ENCODE measurements at places on chromosomes 5 and 9. TPM values are rescaled to one million over a fixed set of nuclear protein-coding genes. Genes with fewer than 3 reads are reported as not detected.
A peak's percentile ranks its signal among the peaks of the same experiment; 100 is the strongest.

- no peak overlapping the region for H3K27ac ChIP-seq
- DNase-seq = no peak
- no peaks in the 10 kb centered on the region for H3K36me3 ChIP-seq
- H3K4me3 ChIP-seq = no peak overlapping the region
- no peaks in the 10 kb centered on the region for H3K4me1 ChIP-seq
These were observed 108.7 kb downstream of the MAST4 start for GRCh38 chr5:66704790-66705425.

SPAAR gene
- total RNA-seq = 6.3 TPM

DNA sequence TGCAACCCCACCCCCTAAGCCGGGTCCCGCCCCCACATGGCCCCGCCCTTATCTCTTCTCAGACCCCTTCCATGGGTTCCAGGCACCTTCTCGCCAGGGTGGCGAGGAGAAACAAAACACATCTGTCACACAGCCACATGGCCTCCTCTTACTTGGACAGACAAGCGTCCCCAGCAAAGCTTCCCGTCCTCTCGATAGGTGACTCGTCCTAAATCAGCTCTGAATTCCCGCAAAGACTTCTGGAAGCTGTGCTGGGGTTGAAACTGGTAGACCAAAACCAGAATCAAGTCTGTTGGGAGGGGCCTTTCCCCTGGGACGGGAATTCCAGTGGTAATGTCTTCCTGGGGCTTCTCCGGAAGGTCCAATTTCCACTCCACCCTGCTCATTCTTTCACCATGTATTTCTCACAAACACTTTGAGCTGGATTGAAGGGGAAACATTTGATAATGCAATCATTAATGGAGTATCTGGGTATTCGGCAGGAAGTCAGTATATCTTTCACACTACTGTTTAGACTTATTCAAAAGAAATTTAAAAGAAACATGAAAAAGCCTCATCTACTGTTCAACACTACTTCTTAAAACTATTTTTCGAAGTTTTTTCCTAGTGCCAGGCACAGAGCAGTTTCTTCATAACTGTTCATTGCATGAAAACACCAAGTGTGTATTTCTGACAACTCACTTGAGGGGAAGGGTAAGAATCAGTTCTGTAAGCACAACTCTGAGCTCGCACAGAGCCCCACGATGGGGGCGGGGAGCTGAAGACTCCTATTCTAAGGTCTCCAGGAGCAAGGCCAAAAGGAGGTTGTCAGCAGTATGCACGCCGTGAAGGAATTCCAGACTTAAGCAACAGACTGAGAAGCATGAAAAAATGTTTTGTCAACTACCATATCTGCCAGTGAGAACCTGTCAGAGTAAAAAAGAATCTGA lies 644 bp upstream of the CTNNAL1 start:
- no peak for DNase-seq
- peak overlapping the region; percentile 94 for H3K27ac ChIP-seq
- H3K4me3 ChIP-seq = peak overlapping the region; percentile 73

DNA sequence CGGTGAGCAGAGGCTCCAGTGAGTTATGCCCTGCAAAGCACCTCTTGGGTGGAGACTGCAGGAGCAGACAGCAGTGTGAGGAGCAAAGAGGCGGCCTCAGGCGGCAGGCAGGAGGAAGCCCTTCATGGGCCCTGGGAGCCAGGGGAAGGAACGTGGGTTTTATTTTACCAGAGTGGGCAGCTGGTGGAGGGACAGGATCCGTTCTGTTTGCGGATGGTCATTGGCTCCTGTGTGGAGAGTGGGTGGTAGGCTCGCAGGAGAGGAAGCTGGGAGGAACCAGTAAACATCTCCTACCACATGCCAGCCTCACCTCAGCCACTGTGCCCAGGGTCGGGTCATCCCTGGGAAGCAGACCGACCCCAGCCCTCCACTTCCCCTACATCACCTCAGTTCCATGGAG lies 24.4 kb downstream of the HNRNPH1 start:
- H3K4me1 ChIP-seq = no peaks in the 10 kb centered on the region
- no peak overlapping the region for H3K27ac ChIP-seq
- no peaks in the 10 kb centered on the region for H3K27me3 ChIP-seq
- no peak for DNase-seq

- H3K27me3 ChIP-seq = no peaks in the 10 kb centered on the region
- H3K27ac ChIP-seq = no peak overlapping the region
- H3K4me1 ChIP-seq = peaks cover 6% of the 10 kb centered on the region
- H3K4me3 ChIP-seq = no peak overlapping the region
- DNase-seq = no peak
These were observed 48.2 kb upstream of the GARNL3 start for GRCh38 chr9:127216210-127216887.

DIRAS2 gene
- total RNA-seq = not detected

DNA sequence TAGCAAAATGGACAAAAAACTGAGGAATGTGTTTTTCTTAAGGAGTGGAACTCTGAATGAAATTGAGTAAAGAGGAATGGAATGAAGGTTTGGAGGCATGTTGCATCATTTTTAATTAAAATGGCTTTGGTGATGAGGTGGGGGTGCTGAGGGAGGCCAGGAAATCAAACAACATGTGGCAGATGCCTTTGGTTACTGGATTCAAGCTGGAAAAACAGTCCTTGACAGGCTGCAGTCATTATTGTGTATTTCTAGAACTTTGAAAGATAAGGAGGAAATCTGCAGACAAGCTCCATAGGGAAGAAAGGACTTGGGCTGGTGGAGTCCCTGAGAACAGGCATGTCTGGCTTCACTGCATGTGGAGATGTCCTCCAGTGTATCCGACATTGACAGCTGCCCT lies 203.5 kb upstream of the HAPLN1 start:
- DNase-seq = no peak
- no peak overlapping the region for H3K27ac ChIP-seq
- no peaks in the 10 kb centered on the region for H3K4me1 ChIP-seq
- H3K27me3 ChIP-seq = no peaks in the 10 kb centered on the region
- no peaks in the 10 kb centered on the region for H3K36me3 ChIP-seq
- H3K4me3 ChIP-seq = no peak overlapping the region

DNA sequence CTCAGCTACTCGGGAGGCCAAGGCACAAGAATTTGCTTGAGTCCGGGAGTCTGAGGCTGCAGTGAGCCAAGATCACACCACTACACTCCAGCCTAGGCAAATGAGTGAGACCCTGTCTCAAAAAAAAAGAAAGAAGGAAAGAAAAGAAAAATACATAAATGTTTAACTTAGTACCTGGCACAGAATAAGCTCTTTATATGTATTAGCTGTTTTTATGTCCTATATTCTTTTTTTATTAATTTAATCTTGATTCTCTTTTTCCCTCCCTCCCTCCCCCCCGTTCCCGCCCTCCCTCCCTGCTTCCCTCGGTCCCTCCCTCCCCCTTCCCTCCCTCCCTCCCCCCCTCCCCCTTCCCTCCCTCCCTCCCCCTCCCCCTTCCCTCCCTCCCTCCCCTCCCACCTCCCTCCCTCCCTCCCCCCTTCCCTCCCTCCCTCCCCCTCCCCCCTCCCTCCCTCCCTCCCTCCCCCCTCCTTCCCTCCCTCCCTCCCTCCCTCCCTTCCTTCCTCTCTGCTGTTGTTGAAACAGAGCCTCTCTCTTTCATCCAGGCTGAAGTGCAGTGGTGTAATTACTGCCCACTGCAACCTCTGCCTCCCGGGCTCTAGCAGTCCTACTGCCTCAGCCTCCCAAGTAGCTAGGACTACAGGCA lies 135.8 kb upstream of the GRHPR start:
- H3K36me3 ChIP-seq = no peaks in the 10 kb centered on the region
- DNase-seq = no peak

DNA sequence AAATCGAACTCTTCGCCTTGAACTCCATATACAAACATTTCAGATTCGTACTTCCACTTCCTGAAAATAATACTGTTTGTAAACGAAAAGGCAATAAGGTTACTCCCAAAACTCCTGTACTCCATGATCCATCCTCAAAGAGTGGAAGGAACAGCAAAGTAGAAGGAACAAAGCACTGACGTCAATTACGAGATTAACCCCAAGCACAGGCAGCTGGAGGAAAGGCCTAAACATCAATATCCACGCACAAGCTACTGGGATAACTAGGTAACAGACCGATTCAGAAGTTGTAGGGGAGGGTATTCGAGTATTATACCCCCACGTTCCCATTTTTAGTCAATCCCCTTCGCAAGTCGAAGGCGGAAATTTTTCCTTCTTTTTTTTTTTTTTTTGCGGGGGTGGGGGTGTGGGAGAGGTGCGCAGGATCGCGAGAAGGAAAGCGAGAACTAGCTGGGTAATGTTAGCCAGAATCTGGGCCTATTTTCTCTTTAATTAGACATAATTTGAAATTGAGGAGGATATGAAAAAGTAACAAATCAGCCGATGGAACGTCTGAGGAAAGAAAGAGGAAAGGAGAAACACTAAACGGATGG lies 909 bp downstream of the AFF4 start:
- H3K27ac ChIP-seq = peak overlapping the region; percentile 100
- H3K4me1 ChIP-seq = peaks cover 21% of the 10 kb centered on the region
- H3K36me3 ChIP-seq = no peaks in the 10 kb centered on the region
- DNase-seq = no peak

OR1Q1 gene
- not detected for total RNA-seq

GARIN3 gene
- total RNA-seq = not detected

- DNase-seq = no peak
- no peaks in the 10 kb centered on the region for H3K4me1 ChIP-seq
These were observed 106.4 kb downstream of the ZSWIM6 start for GRCh38 chr5:61438298-61438970.

TRAF1 gene
- total RNA-seq = 2.0 TPM

- H3K4me3 ChIP-seq = no peak overlapping the region
- H3K36me3 ChIP-seq = no peaks in the 10 kb centered on the region
- no peaks in the 10 kb centered on the region for H3K4me1 ChIP-seq
- H3K27ac ChIP-seq = no peak overlapping the region
These were observed 223.2 kb downstream of the SYK start for GRCh38 chr9:91024841-91025240.

GRCh38 chr5:151249281-151249680 lies 3.7 kb upstream of the GM2A start:
- no peak overlapping the region for H3K4me3 ChIP-seq
- DNase-seq = no peak
- H3K27me3 ChIP-seq = no peaks in the 10 kb centered on the region
- H3K36me3 ChIP-seq = no peaks in the 10 kb centered on the region
- H3K4me1 ChIP-seq = peaks cover 11% of the 10 kb centered on the region
- no peak overlapping the region for H3K27ac ChIP-seq

DNA sequence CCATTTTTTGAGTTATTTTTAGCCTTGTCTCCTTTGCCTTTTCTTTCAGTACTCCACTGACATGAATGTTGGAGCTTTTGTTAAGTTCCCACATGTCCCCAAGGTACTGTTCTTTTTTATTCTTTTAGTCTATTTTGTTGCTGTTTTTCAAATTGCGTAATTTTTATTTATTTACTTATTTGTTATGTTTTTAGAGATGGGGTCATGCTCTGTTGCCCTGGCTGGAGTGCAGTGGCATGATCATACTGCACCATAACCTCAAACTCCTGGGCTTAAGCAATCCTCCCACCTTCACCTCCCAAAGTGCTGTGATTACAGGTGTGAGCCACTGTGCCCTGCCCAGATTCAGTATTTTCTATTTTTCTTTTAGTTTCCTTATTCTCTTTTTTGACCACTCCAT lies 5.4 kb upstream of the PCDHA1 start:
- H3K27ac ChIP-seq = no peak overlapping the region
- no peak overlapping the region for H3K4me3 ChIP-seq
- H3K36me3 ChIP-seq = no peaks in the 10 kb centered on the region
- no peaks in the 10 kb centered on the region for H3K4me1 ChIP-seq

DNA sequence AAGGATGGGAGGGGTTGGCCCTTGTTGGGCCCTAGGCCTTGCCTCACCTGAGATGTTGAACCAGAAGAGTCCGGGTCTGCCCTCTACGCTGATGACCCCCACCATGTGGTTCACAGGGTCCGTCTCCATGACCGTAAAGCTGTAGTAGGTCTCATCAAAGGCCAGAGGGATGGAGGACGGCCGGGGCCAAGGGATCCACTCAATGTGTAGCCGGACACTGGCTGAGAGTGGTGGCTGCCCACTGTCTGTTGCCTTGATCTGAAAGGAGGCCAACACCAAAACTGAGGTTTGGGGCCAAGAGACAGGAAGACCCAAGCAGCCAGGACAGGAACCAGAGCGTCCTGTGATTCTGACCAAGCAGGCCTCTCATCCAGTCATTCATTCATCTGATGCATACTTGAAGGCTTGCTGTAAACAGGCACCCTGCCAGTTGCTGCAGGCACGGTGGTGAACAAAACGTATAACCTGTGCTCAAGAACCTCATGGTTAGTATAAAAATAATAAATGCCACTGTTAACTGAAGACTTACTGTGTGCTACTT lies 37.9 kb downstream of the FAT2 start:
- H3K36me3 ChIP-seq = no peaks in the 10 kb centered on the region
- H3K4me1 ChIP-seq = no peaks in the 10 kb centered on the region
- no peak overlapping the region for H3K4me3 ChIP-seq
- DNase-seq = peak; percentile 53

DNA sequence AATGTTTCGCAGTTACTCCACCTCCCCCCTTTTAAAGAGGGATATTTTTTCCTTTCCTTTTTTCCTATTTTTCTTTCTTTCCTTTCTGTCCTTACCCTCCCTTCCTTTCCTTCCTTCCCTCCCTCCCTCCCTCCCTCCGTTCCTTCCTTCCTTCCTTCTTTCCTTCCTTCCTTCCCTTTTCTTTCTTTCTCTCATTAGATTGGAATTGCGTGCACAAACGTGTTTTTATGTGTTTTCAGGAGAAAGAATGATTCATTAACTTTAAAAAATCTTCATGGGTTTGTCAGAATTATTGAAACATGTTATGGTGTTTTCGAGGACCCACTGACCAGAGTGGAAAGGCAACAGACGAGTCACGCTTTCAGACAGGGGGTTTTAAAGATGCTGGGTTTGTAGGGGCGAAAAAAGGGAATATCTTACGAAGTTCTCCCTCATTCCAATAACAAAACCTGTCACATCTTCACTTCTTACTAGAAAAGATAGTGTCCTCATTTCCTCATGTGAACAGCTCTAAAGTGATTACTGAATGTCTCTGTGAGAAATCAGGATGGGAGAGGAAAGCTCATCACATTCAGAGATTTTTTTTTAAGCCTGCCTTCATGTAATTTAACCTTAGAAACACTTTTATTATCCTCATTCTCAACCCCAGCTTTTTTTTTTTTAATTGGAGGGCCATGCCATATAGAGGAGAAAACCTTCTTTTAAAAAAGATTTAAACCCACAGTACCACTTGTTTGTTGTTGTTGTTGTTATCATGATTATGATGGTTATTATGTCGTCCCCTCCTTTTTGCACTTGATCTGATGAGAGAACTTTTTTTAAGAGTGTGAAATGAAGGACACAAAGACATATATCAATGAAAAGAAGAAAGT lies 21.9 kb downstream of the NR2F1 start:
- no peak for DNase-seq
- H3K4me3 ChIP-seq = no peak overlapping the region
- H3K36me3 ChIP-seq = no peaks in the 10 kb centered on the region

GRCh38 chr5:6019612-6020011 lies 358.7 kb downstream of the MED10 start:
- H3K4me1 ChIP-seq = no peaks in the 10 kb centered on the region
- no peaks in the 10 kb centered on the region for H3K36me3 ChIP-seq
- DNase-seq = no peak
- no peaks in the 10 kb centered on the region for H3K27me3 ChIP-seq
- H3K27ac ChIP-seq = no peak overlapping the region

- peak overlapping the region; percentile 95 for H3K27ac ChIP-seq
- DNase-seq = no peak
- H3K4me1 ChIP-seq = no peaks in the 10 kb centered on the region
These were observed 20.9 kb downstream of the ANXA2R start for GRCh38 chr5:43019291-43019613.

GRCh38 chr9:128633601-128634000 lies 23.0 kb downstream of the DYNC2I2 start:
- no peak overlapping the region for H3K27ac ChIP-seq
- H3K4me1 ChIP-seq = no peaks in the 10 kb centered on the region
- H3K4me3 ChIP-seq = no peak overlapping the region
- H3K36me3 ChIP-seq = peaks cover 59% of the 10 kb centered on the region

Data from right atrium auricular region (tissue), 2 donors.